ENCODE measurements at places on chromosomes 13 and 19. TPM values are rescaled to one million over a fixed set of nuclear protein-coding genes. Genes with fewer than 3 reads are reported as not detected.

Gene ICAM4
- 0.08 TPM for total RNA-seq

Gene ZNF222
- total RNA-seq = 2.5 TPM

Gene NAT14
- total RNA-seq = 12.7 TPM

Gene P2RY11
- 5.5 TPM for total RNA-seq

Gene ZSCAN4
- not detected for total RNA-seq

Gene ZNF253
- 1.1 TPM for total RNA-seq

Gene LILRA2
- total RNA-seq = not detected

Gene ZNF530
- total RNA-seq = 2.3 TPM

Gene NXNL1
- total RNA-seq = not detected

Gene TMEM150B
- total RNA-seq = not detected

Gene KCNC3
- total RNA-seq = not detected

Gene KLK3
- total RNA-seq = not detected

Gene IGFL3
- 0.78 TPM for total RNA-seq

Gene ACP7
- 3.0 TPM for total RNA-seq

Gene SHANK1
- 0.04 TPM for total RNA-seq

Gene FXYD3
- total RNA-seq = 479 TPM

Gene SGCG
- not detected for total RNA-seq
